ENCODE measurements at places on chromosomes 12 and 14. TPM values are rescaled to one million over a fixed set of nuclear protein-coding genes. Genes with fewer than 3 reads are reported as not detected.

KCTD10 gene
- 36.2 TPM for total RNA-seq

ACRBP gene
- 0.88 TPM for total RNA-seq

RNF212B gene
- not detected for total RNA-seq

CKB gene
- 412 TPM for total RNA-seq

CAPZA3 gene
- not detected for total RNA-seq

ERP27 gene
- 0.18 TPM for total RNA-seq

TEDC1 gene
- total RNA-seq: 5.1 TPM

IRAK3 gene
- total RNA-seq: 11.9 TPM

HOXC12 gene
- not detected for total RNA-seq

YY1 gene
- 45.7 TPM for total RNA-seq

KRT86 gene
- not detected for total RNA-seq

FGF6 gene
- total RNA-seq: not detected

AKAP5 gene
- total RNA-seq: 0.27 TPM

TRHDE gene
- 3.7 TPM for total RNA-seq

RASSF9 gene
- total RNA-seq: 2.1 TPM

ESYT1 gene
- total RNA-seq: 63.9 TPM

EVL gene
- total RNA-seq: 48.3 TPM

TBPL2 gene
- not detected for total RNA-seq

AICDA gene
- not detected for total RNA-seq

TCL1A gene
- not detected for total RNA-seq

FAM90A1 gene
- total RNA-seq: 0.16 TPM

TMEM233 gene
- total RNA-seq: 0.50 TPM

MYRFL gene
- total RNA-seq: 0.15 TPM

KCNC2 gene
- total RNA-seq: not detected

CLEC14A gene
- total RNA-seq: 47.4 TPM

AMIGO2 gene
- 4.5 TPM for total RNA-seq

SIX1 gene
- 0.77 TPM for total RNA-seq

MYF6 gene
- total RNA-seq: not detected

NOXRED1 gene
- 0.34 TPM for total RNA-seq

ZNF385A gene
- total RNA-seq: 20.4 TPM

CMTM5 gene
- 0.44 TPM for total RNA-seq

DPF3 gene
- 23.3 TPM for total RNA-seq

CLEC1B gene
- not detected for total RNA-seq

CCNT1 gene
- 21.7 TPM for total RNA-seq

TCL1B gene
- not detected for total RNA-seq

TMEM19 gene
- total RNA-seq: 25.8 TPM

KRT71 gene
- total RNA-seq: not detected

KRT83 gene
- not detected for total RNA-seq

RIPK3 gene
- 6.7 TPM for total RNA-seq

A2ML1 gene
- not detected for total RNA-seq

MANSC4 gene
- not detected for total RNA-seq

EIF2S3B gene
- total RNA-seq: 0.65 TPM

AKAP6 gene
- 111 TPM for total RNA-seq

IFT43 gene
- 43.1 TPM for total RNA-seq

PYGL gene
- 27.3 TPM for total RNA-seq

BTBD6 gene
- 42.7 TPM for total RNA-seq

Measured in left cardiac atrium (tissue), 4 donors.